Prostate gland (tissue), 2 donors: ENCODE measurements at places on chromosomes 7 and 10.

DNA sequence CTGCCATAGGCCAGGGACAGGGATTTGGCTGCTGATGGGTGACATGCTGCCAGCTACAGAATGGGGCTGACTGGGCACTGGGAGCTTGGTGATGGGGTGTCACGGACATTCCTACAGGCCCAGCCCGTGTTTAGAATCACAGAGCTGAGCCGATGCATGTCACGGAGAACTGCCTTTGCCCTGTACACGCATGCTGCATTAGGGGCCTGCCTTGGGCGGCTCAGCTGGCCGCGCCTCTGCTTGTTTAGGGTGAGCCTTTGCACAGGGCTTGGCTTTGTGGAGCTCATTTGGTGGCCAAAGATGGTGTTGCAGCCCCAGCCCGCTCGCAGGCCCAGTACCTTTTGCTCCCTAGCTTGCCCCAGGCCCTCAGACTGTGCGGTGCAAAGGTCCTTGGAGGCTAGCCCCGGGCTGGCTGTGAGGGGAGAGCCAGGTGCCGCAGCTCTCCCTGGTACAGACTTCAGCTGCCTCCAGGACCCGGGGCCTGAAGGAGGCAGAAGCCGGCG, 108.4 kb upstream of the BTBD16 start:
- peaks cover 8% of the 10 kb centered on the region for H3K4me1 ChIP-seq
- no peak for DNase-seq
- no peaks in the 10 kb centered on the region for H3K36me3 ChIP-seq
- H3K4me3 ChIP-seq, result peak overlapping the region; percentile 22
- no peaks in the 10 kb centered on the region for H3K27me3 ChIP-seq
- peak overlapping the region; percentile 41 for H3K27ac ChIP-seq

DNA sequence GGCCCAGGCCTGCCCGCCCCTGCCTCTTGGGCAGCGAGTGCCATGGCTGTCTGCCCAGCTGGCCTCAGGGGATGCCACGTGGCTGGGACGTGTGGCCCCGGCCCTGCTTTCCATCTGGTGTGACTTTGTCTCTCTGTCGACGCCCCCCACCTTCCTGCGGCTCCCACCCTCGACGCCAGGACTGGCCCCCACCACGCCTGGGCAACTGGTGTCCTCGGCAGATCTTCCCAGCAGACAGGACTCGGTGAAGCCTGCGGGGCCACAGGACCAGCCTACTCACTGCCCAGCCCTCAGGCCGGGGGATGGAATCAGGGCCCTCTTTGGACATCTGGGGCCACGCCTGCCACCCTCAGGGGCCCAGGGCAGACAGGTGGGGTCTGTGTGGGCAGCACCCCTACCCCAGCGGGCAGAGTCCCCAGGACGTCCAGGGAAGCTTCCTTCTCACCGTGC, 55.1 kb downstream of the UNCX start:
- H3K27ac ChIP-seq, result no peak overlapping the region
- no peak overlapping the region for H3K4me3 ChIP-seq
- no peak for DNase-seq
- no peaks in the 10 kb centered on the region for H3K4me1 ChIP-seq
- no peaks in the 10 kb centered on the region for H3K36me3 ChIP-seq
- peaks cover 6% of the 10 kb centered on the region for H3K27me3 ChIP-seq

GRCh38 chr7:150307904-150308303, 15.3 kb upstream of the LRRC61 start:
- DNase-seq, result no peak
- H3K4me1 ChIP-seq, result no peaks in the 10 kb centered on the region
- no peaks in the 10 kb centered on the region for H3K27me3 ChIP-seq
- no peak overlapping the region for H3K27ac ChIP-seq

- H3K27ac ChIP-seq, result no peak overlapping the region
- no peaks in the 10 kb centered on the region for H3K27me3 ChIP-seq
- DNase-seq, result no peak
- no peak overlapping the region for H3K4me3 ChIP-seq
- H3K4me1 ChIP-seq, result no peaks in the 10 kb centered on the region
Observed at GRCh38 chr7:82778021-82778420, 334.4 kb upstream of the CACNA2D1 start.

- no peak overlapping the region for H3K27ac ChIP-seq
- H3K4me3 ChIP-seq, result no peak overlapping the region
- H3K4me1 ChIP-seq, result no peaks in the 10 kb centered on the region
- no peak for DNase-seq
- no peaks in the 10 kb centered on the region for H3K27me3 ChIP-seq
Observed at GRCh38 chr7:107948645-107949442, 54.1 kb downstream of the LAMB1 start.

DNA sequence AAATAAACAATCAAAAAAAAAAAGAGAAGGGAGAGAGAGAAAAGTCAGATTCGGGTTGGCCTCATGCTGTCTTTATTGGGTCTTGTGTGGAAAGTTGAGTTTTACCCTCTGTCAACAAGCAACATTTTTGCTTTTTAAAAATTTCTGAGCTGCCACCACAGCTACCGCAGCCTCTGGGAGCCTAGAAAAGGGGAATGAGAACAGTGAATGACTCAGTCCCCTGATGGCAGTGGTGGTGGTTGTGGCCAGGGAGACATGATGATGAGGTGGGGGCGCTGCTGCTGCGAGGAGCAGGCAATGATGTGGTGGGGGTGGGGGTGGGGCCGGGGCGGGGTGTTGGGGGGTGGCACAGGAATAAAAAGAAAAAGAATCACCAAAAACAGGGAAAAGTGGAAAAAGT, 20.0 kb upstream of the CREB3L2 start:
- H3K36me3 ChIP-seq, result no peaks in the 10 kb centered on the region
- DNase-seq, result no peak
- H3K27me3 ChIP-seq, result no peaks in the 10 kb centered on the region
- H3K4me3 ChIP-seq, result no peak overlapping the region

- H3K4me3 ChIP-seq, result no peak overlapping the region
- no peaks in the 10 kb centered on the region for H3K27me3 ChIP-seq
- H3K27ac ChIP-seq, result no peak overlapping the region
- H3K36me3 ChIP-seq, result no peaks in the 10 kb centered on the region
- no peaks in the 10 kb centered on the region for H3K4me1 ChIP-seq
- DNase-seq, result no peak
Observed at GRCh38 chr10:130573446-130573845, 437.3 kb downstream of the GLRX3 start.

DNA sequence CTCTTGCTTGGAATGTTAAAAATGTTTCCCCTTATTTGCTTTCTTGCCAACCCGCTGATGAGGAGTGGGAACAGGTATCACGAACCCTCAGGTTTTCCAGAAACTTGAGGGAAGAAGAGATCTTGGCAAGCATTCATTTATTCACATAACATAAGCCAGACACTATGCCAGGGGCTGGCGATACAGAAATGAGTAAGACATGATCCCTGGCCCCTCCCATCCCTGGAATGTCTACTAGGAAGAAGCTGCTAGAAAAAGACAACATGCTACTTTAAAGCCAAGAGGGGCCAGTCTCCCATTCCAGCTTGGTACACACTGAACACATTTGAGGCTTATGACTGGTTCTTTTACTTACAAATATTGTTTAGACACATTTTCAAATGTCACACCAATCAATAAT, 26.4 kb downstream of the SLC35B4 start:
- H3K27ac ChIP-seq, result no peak overlapping the region
- no peaks in the 10 kb centered on the region for H3K36me3 ChIP-seq
- H3K4me1 ChIP-seq, result no peaks in the 10 kb centered on the region
- H3K27me3 ChIP-seq, result no peaks in the 10 kb centered on the region
- no peak overlapping the region for H3K4me3 ChIP-seq

GRCh38 chr7:143318661-143319060, 2.8 kb downstream of the CLCN1 start:
- no peaks in the 10 kb centered on the region for H3K27me3 ChIP-seq
- no peak overlapping the region for H3K27ac ChIP-seq
- H3K4me1 ChIP-seq, result no peaks in the 10 kb centered on the region
- no peaks in the 10 kb centered on the region for H3K36me3 ChIP-seq

DNA sequence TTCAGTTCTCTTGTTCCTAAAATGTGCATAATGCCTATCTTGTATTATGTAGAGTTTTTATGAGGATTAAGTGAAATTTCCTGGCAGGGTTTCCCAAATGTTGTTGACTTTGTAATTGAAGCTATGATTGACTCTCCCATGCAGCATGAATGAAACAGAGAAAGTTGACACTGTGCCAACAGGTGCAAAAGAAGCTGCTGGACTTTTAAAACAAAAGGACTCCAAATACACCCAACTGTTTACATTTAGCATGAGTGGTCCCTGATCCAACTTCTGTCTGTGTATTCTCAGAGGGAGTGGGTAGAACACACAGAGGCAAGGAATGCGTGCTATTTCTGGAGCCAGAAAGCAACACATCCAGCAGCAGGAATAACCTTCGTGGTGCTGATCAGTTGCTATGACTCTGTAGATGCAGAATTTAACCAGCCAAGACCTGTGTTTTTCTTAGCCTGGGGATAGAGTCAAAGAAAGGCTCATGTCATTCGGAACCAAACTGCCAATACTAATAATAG, 14.4 kb upstream of the RBM20 start:
- DNase-seq, result peak; percentile 31
- H3K27me3 ChIP-seq, result no peaks in the 10 kb centered on the region
- H3K27ac ChIP-seq, result no peak overlapping the region
- H3K4me1 ChIP-seq, result peaks cover 2% of the 10 kb centered on the region

DNA sequence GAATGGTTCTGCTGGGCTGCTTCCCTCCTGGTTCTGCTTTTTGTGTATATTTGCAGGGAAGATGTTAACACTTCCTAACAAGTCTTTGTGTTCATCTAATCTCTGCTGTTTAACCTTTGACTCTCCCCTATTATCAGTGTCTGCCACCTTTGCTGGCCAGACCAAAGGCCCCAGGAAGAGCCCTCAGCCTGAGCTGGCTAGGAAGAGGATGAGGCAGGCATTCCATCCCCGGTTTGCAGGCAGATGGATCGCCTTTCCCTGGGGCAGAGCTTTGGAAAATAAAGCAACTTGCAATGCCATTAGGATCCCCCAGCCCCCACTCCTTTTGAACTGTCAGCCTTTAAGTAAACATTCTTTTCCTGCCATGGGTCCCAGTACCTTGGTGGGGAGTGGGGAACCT, 19.0 kb downstream of the DPCD start:
- H3K4me3 ChIP-seq, result no peak overlapping the region
- H3K27me3 ChIP-seq, result no peaks in the 10 kb centered on the region
- no peaks in the 10 kb centered on the region for H3K4me1 ChIP-seq
- no peak overlapping the region for H3K27ac ChIP-seq
- no peaks in the 10 kb centered on the region for H3K36me3 ChIP-seq

GRCh38 chr10:80648106-80648505, 110.4 kb downstream of the SH2D4B start:
- H3K27me3 ChIP-seq, result no peaks in the 10 kb centered on the region
- no peak overlapping the region for H3K27ac ChIP-seq
- DNase-seq, result no peak

- H3K36me3 ChIP-seq, result no peaks in the 10 kb centered on the region
- H3K4me1 ChIP-seq, result peaks cover 9% of the 10 kb centered on the region
- no peak for DNase-seq
- H3K27me3 ChIP-seq, result peaks cover 46% of the 10 kb centered on the region
Observed at GRCh38 chr7:157022681-157023588, 12.5 kb upstream of the MNX1 start.

GRCh38 chr7:77971726-77972125, 173.2 kb downstream of the PHTF2 start:
- H3K4me3 ChIP-seq, result no peak overlapping the region
- H3K27me3 ChIP-seq, result no peaks in the 10 kb centered on the region
- no peaks in the 10 kb centered on the region for H3K4me1 ChIP-seq
- DNase-seq, result no peak
- H3K36me3 ChIP-seq, result no peaks in the 10 kb centered on the region

DNA sequence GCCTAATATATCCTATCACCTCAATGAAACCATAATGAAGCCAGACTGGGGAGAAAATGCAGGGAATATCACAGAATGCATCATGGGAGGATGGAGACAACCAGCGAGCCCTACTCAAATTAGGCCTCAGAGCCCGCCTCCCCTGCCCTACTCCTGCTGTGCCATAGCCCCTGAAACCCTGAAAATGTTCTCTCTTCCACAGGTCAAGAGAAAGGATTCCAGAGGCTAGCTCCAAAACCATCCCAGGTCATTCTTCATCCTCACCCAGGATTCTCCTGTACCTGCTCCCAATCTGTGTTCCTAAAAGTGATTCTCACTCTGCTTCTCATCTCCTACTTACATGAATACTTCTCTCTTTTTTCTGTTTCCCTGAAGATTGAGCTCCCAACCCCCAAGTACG, 31.5 kb downstream of the PRSS2 start:
- no peaks in the 10 kb centered on the region for H3K4me1 ChIP-seq
- no peaks in the 10 kb centered on the region for H3K36me3 ChIP-seq
- H3K4me3 ChIP-seq, result no peak overlapping the region
- H3K27ac ChIP-seq, result no peak overlapping the region

- no peak overlapping the region for H3K27ac ChIP-seq
- H3K4me1 ChIP-seq, result no peaks in the 10 kb centered on the region
- DNase-seq, result no peak
Observed at GRCh38 chr10:80437227-80437626, 16.9 kb upstream of the TSPAN14 start.

- DNase-seq, result no peak
- H3K27me3 ChIP-seq, result no peaks in the 10 kb centered on the region
- H3K4me3 ChIP-seq, result no peak overlapping the region
- H3K4me1 ChIP-seq, result no peaks in the 10 kb centered on the region
- H3K36me3 ChIP-seq, result no peaks in the 10 kb centered on the region
Observed at GRCh38 chr7:1914321-1914720, 244.2 kb downstream of the ELFN1 start.

- H3K27ac ChIP-seq, result no peak overlapping the region
- no peaks in the 10 kb centered on the region for H3K36me3 ChIP-seq
- H3K4me3 ChIP-seq, result no peak overlapping the region
- no peaks in the 10 kb centered on the region for H3K4me1 ChIP-seq
Observed at GRCh38 chr10:17026686-17027485, 102.7 kb downstream of the CUBN start.

- H3K36me3 ChIP-seq, result no peaks in the 10 kb centered on the region
- H3K4me3 ChIP-seq, result no peak overlapping the region
- H3K27me3 ChIP-seq, result no peaks in the 10 kb centered on the region
- H3K27ac ChIP-seq, result no peak overlapping the region
- H3K4me1 ChIP-seq, result no peaks in the 10 kb centered on the region
Observed at GRCh38 chr10:11261687-11262493, 244.2 kb downstream of the CELF2 start.

DNA sequence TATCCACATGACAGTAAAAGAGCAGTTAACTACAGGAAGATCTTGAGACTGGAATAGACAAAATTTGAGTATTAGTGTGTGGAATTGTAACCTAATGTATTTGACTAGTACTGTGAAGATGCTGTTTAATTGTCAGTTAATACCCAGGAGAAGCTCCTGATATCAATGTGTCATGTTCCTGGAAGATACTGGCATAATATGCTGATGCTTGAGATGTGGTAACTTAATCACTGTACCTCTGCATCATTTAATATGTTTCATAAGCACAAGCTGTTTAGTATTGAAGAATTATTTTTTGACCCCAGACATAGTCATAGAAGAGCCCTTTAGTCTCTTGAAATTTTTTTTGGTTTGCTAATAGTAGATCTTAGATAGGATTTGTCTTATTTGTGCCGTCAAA, 15.4 kb downstream of the CCSER2 start:
- H3K4me3 ChIP-seq, result no peak overlapping the region
- H3K36me3 ChIP-seq, result no peaks in the 10 kb centered on the region
- DNase-seq, result no peak
- no peaks in the 10 kb centered on the region for H3K4me1 ChIP-seq
- no peak overlapping the region for H3K27ac ChIP-seq
- no peaks in the 10 kb centered on the region for H3K27me3 ChIP-seq
